ENCODE measurements at places on chromosomes 5 and 9. TPM values are rescaled to one million over a fixed set of nuclear protein-coding genes. Genes with fewer than 3 reads are reported as not detected.
A peak's percentile ranks its signal among the peaks of the same experiment; 100 is the strongest.

Gene FOXI1
- total RNA-seq: not detected

Gene IRF1
- total RNA-seq: 22.1 TPM

- DNase-seq: peak; percentile 22
Measured at GRCh38 chr9:93577078-93577974, 942 bp downstream of the PHF2 start.

GRCh38 chr9:14704281-14704680, 11.0 kb upstream of the ZDHHC21 start:
- DNase-seq: no peak

DNA sequence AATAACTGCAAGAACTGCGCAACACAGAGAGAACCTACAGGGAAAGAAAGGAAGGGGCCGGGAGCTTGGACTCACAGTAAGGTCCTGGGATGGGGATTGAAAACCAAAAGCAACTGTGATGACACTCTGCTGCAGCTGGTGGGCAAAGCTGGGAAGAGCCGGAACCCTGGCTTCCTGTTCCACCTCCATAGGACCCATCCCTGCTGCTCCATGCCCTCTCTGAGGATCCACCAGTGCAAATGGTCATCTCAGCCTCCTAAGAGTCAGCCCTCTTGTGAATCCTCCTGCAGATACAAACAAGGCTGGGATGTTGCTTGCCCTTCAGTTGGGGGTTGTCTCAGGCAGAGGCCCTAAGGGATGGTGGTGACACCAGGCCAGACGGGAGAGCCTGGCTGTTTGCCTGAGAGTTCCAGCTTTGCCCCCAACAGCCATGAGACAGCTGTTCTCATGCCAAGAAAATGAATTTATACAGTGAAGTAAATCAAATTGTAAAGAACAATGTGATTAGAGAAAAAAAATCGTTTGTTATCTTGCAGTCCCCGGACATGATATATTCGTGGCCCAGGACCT, 90.8 kb downstream of the TENT4A start:
- no peak for DNase-seq

DNA sequence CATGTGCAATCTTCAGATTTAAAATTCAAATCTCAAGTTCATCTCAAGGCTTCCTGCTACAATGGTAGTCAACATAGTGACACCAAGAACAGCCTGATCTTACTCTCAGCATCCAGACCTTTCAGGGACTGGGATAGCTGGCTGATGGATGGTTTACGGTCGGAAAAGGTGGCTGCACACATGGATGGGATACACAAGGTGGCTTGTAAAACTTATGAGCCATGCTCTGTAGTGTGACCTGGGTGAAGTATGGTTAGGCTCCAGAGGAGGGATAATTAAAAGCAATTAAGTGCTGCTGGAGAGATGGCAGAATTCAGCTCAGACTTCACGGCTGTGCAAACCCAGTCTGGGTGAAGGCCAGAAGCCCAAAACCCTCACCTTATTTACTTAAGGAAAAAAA, 379.5 kb downstream of the NFIB start:
- no peak for DNase-seq

- DNase-seq: no peak
Measured at GRCh38 chr9:21314152-21314551, 9.0 kb upstream of the IFNA5 start.

DNA sequence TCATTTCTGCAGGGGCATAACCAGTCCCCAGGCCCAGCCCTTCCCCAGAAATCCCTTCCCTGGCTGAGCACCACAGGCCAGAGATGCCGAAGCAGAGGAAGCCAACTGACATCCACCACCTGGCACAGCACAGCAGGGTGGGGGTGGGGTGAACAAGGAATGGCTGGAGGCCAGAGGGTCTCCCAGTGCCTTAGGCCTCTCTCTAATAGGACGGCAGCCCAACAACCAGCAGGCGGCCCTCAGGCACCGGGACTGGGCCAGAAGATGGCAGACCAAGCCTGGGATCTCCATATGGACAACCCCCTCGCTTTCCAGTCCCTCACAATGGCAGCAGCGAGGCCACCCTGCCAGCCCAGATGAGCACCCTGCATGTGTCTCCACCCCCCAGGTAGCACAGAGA, 13.2 kb downstream of the PDLIM4 start:
- DNase-seq: no peak

- DNase-seq: no peak
Measured at GRCh38 chr5:22614486-22615094, 238.6 kb downstream of the CDH12 start.

DNA sequence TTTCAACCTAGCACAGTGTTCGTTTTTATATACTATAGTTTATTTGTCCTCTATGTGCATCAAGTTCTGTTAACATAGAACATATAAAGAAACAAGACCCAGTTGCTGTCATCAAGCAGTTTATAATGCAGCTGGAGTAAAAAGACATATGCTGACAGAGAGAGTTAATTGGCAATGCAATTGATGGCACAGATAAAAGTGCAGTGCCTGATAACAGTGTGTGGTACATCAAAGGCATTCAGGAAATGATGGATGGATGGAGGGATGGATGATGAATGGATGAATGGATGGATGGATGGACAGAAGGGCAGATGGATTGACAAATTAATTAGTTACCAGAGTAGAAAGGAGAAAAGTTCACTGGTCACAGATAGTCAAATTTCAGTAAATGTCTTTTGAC, 238.9 kb downstream of the RFK start:
- no peak for DNase-seq

All from fibroblast of lung (primary cell).